Lung microvascular endothelial cell (primary cell): ENCODE measurements at places on chromosomes 1 and 21.

GRCh38 chr1:156515956-156516355 lies 15.4 kb upstream of the MEF2D start:
- DNase-seq, result no peak

DNA sequence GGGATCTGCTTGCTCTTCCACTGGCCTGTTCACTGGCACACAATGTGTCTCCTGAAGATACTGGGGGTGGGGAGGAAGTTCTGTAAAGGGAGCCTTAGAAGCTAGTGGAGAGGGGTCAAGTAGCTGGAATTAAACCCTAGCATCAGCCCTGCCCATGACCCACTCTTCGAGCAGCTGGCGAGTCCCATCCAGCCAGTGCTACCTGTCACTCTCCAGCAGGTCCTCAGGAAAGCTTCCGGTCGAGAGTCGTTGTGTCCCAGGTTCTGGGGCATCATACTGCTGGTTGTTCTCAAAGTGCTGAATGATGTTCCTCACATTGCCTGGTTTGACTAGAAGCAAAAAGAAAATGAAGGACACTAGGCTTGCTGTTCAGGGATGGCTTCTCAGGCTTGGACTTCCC lies 30.9 kb downstream of the LRRC71 start:
- no peak for DNase-seq

- no peak for DNase-seq
Observed at GRCh38 chr21:45818904-45819285, 162.7 kb upstream of the COL6A1 start.

- DNase-seq, result no peak
Observed at GRCh38 chr1:60904099-60904851, 178.1 kb upstream of the NFIA start.

DNA sequence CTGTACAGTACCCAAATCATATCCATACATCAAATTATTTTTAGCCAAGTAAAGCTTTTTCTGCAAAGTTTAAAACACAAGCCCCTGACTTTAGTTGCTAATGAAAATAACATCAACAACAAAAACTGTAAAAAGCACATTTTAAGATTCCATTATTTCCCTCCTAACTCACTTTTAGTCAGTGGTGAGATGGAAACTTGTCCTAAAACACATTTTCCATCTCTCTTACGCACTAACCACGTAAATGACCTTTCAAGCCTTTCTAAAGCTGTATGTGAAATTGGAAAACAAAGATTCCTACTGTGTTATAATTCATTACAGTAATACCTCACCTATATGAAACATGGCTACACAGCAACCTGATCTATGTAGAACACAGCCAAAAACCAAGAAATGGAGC lies 77.5 kb downstream of the PTPN14 start:
- no peak for DNase-seq

DNA sequence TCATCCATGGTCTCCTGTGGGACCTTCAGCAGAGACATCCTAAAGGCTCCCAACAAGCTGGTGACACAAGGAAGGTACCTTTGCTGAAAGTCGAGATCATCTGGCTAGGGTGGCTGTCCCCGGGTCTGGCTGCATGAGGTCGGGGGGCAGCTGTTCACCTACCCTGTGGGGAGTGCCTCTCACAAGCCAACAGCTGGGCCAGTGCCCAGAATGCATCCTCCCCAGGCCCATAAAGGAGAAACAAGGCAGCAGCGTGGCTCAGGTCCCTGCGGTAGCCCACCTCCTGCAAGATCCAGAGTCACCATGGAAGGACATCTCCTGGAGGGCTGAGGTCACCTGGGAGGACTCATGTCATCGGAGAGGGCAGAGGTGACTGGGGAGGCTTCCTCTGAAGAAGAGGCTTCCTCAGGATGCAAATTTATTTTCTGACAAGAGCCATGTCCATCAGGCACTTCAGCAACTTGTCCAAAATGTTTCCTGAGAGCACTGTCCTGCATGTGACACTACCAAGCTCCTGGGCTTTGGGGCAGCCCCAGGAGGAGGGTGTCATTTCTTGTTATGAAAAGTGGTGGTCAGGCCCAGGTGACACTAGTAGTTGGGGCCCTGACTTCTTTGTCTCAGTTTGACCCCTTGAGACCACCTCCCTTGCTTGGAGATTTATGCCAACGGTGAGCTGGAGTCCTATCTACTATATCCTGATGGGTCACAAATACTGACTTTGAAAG lies 6.7 kb upstream of the SMYD3 start:
- no peak for DNase-seq

- no peak for DNase-seq
Observed at GRCh38 chr1:26771285-26771642, 16.5 kb upstream of the PIGV start.

DNA sequence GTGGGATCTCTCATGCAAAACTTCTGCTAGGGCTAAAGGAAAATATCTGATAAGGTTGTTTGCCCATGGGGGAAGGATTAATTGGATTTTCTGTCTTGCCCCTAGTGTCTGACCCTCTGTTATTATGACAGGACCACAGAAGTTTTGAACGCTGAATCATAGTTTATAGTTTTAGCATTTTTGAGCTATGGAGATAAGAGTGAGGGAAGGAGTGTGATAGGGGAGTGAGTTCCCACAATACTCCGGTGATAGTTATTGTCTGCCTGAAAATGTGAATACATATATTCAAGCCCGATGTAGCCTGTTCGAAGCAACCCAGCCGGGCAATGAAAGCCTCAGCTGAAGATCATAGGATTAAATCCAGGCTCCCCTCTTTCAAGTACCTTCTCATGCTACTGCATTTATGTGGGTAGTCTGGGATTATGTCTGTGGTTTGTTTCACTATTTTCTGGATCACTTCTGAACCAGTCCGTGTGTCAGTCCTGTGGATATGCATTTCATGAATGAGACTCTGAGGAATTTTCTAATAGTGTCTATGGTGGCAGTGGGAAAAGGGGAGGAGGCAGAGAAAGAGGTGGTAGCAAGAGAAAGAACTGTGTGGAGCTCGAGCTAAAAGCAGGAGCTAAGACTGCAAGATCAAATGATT lies 258.7 kb downstream of the DISC1 start:
- DNase-seq, result no peak

DNA sequence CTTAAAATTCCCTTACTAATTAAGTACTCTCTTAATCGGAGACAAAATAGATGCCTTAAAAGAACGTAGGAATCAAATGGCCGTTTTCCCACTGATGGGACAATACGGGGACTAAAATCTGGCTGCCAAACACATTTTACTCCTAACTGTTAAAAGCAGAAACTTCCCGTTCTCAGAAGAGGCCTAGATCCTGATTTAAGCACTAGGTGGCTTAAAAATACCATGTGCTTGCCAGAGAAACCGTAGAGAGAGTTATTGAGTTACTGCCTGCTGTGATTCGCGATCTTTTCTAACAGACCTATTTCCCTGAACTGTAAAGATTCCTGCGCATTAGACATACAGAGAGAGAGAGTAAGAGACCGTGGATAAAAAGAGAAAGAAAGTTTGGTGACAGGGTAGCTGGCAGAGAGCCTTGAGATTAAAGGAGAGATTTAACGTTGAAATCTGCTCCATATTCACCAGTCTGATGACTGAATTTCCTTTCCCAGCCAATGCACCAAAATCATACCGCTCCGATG lies 54.4 kb upstream of the STUM start:
- no peak for DNase-seq

- DNase-seq, result peak; percentile 3
Observed at GRCh38 chr1:157626099-157626498, 28.2 kb upstream of the FCRL4 start.

DNA sequence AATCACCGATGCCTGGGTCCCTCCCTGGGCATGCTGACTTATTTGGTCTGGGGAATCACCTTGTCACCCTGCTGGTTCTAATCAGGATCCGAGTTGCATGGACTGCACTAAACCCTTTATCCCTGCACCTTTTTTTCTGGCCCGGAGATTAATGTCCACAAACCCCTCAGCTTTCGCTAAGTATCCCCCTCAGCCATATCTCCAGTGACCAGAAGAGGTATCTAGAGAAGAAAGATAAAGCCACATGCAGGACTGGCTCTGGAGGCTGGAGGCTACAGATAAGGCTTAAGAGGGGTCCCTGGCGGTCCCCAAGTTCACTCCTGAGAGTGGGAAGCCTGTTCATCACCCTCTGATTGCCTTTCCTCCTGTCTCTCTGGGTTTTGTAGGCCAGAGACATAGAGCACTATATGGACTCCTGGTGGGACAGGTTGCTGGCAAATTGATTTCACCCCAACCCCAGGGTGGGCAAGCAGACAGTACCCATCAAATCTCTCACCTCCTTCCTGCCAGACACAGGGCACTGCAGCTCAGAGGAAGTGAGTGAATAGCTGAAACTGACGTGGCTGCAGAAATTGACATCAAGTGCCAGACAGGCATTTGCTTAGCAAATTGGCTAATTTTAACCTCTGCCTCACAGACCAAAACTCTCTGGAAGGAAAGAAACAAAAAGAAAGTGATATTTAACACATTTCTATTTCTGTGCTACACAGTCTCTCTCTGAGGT lies 38.8 kb downstream of the HMGB4 start:
- DNase-seq, result no peak

DNA sequence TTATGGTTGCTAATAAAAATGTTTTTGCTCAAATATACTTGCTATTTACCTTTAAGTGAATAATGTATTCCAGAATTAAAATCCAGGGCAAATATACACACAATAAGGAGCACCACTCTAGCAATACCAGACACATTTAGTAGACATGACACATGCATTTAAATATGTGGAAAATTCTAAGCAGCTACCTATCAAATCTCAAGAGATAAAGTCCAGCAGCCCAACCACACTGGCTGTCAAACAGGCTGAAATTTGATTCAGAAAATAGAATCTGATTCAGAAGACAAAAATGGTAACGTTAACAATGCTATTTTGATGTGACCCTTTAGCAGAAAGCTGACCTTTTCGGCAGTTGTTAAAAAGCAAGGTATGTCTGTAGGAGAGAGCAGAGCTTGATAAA lies 42.3 kb downstream of the PLEKHO1 start:
- DNase-seq, result peak; percentile 16

DNA sequence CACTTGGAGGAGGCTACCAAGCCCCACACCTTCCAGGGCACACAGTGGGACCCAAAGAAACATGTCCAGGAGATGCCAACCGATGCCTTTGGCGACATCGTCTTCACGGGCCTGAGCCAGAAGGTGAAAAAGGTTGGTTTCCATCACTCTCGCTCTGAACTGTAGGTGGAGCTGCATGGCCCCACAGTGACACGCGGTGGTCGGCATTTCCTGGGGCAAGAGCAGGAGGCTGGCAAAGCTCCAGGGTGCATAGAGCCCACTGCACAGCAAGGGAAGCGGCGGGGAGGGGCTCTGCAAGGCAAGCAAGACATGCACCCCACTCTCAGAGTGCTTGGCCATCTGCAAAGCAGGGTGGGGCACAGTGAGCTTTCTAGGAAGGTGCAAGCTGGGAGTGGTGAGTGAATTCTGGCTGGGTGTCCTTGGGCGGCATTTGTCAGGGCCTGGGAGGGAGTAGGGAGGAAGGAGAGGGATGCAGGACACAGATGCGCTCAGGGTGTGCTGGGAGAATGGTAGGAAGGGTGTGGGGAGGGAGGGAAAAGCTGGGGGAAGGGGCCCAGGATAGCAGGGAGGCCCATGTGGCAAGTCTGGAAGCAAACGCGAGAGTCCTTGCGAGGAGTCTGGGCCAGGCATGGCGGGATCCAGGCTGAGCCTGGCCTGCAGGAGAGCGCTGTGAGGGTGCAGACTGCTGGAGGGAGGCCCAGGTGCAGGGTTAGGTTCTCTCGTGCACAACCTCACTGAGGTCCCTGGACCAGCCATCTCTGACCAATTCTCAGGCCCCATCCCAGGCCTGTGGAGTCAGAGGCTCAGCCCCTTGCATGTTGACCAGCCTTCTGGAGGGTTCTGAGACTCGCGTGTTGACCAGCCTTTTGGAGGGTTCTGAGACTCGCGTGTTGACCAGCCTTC lies 11.0 kb downstream of the TRPM2 start:
- no peak for DNase-seq

GRCh38 chr1:48493041-48493440 lies 21.0 kb upstream of the SPATA6 start:
- DNase-seq, result no peak

DNA sequence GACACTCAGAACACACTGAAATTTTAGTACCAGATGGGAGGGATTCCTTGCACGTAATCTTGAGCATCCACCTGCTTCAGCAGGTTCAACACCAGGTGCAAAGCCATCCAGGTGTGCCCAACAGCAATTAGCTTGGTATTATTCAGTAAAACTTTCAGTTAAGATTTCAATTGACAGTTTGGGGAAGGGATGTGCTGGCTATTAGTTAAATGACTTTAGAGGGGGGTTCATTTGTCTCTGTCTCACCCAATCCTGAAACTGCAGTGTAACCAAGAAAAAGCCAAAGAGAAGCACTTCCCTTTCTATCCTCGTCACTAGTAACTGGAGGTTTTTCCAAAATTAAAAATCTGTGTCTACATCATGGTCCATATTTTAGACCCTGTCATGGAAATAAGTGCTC lies 90.9 kb downstream of the PIK3R3 start:
- DNase-seq, result no peak

GRCh38 chr1:46665983-46666382 lies 2.2 kb downstream of the ATPAF1 start:
- no peak for DNase-seq

GRCh38 chr1:20308569-20308968 lies 17.9 kb downstream of the VWA5B1 start:
- DNase-seq, result no peak

DNA sequence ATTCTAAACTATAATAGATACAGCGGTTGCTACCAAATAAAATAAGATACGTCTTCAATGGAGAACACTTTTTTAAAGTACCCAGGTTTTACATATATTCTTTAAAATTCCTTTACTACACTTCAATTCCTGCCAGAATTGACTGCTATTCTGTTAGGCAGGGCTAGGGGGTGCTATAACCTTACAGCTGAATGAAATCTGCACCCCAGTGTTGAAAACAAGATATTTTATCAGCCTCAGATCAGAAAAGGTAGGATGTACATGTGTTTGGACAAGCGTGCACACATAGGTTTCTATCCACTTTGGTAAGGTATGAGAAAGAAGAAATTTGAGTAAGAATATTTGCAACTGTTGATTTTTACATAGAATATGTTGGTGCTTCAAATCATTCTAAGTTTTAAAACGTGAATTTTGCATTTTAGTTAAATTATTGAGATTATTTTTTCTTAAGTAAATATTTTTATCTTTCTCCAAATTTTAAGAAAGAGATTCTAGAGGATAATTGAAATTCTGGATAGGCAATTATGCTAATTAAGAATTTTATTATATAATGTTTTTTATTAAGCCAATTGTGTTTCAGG lies 490.8 kb upstream of the ADGRL4 start:
- peak; percentile 55 for DNase-seq
